ENCODE measurements at places on chromosomes 2 and 18.
A peak's percentile ranks its signal among the peaks of the same experiment; 100 is the strongest.

GRCh38 chr2:41821167-41821566, 226.7 kb upstream of the PKDCC start:
- DNase-seq = no peak

GRCh38 chr2:159201360-159202063, 85.0 kb downstream of the WDSUB1 start:
- DNase-seq = peak; percentile 59

DNA sequence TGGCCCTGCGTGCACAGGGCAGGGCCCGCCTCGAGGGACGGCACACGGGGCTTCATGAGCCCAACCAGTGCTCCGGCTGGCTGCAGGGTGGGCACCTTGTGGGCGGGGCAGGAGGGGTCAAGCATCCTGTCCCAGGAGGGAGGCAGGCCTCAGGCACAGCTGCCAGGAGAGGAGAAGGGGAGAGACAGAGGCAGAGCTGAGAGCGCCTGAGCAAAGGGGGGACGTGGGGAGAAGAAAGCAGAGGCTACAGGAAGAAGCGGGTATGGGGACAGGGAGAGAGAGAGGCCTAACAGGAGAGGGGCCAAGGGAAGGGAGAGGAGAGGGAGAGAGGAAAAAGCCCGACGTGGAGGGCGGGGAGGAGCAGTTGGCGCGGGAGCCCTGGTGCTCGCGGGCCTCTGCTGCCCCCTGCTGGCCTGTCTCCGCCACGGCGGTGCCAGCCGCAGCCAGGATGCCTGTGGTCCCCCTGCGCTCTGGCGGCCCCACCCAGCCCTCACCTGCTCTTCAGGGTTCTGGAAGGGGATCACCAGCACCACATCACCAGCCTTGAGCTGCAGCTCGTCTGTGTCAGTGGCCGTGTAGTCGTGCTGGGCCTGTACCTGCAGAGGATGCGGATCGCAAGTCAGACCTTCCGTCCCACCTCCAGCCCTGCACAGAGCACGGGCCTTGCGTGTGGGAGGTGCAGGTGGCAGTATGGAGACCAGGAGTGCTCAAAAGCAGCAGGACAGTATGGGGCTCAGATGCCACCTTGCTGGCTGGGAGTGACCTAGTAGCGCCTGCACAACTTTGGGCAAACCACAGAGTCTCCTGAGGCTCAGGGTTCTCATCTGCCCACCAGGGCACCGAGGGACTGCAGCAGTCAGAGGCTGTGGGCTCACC, 56.8 kb downstream of the BIN1 start:
- peak; percentile 54 for DNase-seq

DNA sequence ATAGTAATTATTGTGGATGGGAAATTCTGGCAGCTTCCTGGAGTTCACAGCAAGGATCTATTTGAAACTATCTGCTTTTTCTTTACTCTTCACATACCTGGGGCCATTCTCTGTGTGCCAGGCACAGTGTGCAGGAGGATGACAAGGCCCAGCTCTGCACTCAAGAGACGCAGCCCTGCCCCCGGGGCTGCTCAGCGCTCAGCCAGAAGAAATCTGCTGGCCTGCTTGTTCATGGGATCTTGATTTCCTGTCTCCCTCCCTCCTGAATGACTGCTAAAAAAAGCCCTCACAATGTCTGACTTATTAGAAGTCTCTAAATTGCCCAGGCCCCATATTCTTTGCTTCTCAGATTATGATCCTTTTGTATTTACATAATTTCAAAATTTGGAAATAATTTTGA, 210.9 kb downstream of the DCDC2C start:
- no peak for DNase-seq

- DNase-seq = no peak
Observed at GRCh38 chr18:58315041-58315440, 271.0 kb downstream of the NEDD4L start.

GRCh38 chr2:212683346-212684097, 144.9 kb upstream of the ERBB4 start:
- no peak for DNase-seq

- DNase-seq = no peak
Observed at GRCh38 chr2:146652311-146652710, 1192.5 kb upstream of the ACVR2A start.

- no peak for DNase-seq
Observed at GRCh38 chr2:66828876-66829275, 394.0 kb downstream of the MEIS1 start.

GRCh38 chr2:216535454-216535995, 36.9 kb downstream of the RPL37A start:
- no peak for DNase-seq

GRCh38 chr18:10116574-10116973, 202.8 kb downstream of the VAPA start:
- DNase-seq = no peak

DNA sequence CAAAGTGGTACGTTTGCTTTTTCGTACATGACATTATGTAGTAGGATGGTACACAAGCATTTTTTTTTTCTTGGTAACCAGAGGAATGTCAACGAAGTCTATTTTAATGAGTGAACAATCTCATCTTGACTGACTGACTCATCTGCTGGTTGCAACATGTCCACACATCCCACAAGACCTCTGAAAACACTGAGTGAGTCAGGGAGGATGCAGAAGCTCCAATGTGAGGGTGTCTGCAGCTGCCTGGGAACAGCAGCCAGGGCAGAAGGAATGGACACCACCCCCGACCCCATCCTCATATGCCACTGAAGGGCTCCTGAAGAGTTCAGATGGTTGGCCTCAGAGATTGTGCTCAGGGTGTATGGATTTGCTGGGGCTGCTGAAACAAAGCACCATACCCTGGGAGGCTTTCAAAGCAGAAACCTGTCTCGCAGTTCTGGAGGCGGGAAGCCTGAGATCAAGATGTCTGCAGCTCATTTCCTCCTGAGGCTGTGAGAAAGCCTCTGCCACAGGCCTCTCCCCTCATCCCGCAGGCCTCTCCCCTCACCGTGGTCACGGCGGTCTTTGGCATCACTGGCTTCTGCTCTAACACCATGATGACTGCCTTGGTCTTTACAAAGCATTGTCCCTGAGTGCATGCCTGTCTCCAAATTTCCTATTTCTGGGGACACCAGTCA, 124.6 kb downstream of the LRATD1 start:
- no peak for DNase-seq

DNA sequence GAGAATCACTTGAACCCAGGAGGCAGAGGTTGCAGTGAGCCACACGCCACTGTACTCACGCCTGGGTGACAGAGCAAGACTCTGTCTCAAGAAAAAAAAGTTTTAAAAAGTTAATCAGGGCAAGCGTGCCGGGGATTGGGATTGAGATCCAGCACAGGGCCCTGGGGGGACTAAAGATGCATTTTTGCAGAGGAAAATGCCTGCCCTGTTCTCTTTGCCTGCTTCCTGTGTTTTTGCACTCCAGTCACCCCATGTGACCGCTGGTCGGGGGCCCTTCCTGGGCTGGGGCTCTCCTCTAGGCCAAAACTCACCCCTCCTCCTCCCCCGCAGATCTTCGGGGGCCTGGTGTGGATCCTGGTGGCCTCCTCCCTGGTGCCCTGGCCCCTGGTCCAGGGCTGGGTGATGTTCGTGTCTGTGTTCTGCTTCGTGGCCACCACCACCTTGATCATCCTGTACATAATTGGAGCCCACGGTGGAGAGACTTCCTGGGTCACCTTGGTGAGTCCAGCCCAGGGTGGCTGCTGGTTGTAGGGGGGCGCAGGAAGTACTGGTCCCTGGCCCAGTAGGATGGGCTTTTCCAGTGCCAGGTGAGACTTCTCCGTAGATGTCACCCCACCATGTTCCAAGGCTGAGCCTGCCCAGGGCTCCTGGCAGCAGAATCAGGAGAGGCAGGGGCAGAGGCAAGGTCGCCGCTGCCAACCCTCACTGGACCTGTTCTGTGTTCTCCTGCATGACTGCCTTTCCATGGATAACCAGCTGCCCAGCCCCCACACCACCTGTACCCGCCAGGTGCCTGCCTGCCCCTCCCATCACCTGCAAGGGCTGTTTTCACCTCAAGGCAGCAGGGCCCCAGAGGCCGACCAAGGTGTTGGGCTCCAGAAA, 22.4 kb downstream of the MAL start:
- no peak for DNase-seq

GRCh38 chr2:39099870-39100728, 20.8 kb downstream of the SOS1 start:
- peak; percentile 14 for DNase-seq

- no peak for DNase-seq
Observed at GRCh38 chr2:73494031-73494430, 108.4 kb downstream of the ALMS1 start.

DNA sequence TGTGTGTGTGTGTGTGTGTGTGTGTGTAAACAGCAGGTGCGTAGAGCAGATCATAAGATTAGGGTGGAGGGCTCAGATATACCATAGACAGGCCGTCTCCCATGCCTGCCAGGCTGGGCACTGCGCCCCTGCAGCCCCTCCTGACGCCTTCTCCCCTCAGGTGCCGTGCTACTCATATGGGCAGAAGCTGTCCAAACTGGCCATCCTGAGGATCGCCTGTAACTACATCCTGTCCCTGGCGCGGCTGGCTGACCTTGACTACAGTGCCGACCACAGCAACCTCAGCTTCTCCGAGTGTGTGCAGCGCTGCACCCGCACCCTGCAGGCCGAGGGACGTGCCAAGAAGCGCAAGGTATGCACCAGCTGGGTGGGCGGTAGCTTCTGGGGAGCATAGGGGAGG, 10.0 kb downstream of the ATOH8 start:
- no peak for DNase-seq

- no peak for DNase-seq
Observed at GRCh38 chr18:31596081-31596872, 4.6 kb downstream of the TTR start.

DNA sequence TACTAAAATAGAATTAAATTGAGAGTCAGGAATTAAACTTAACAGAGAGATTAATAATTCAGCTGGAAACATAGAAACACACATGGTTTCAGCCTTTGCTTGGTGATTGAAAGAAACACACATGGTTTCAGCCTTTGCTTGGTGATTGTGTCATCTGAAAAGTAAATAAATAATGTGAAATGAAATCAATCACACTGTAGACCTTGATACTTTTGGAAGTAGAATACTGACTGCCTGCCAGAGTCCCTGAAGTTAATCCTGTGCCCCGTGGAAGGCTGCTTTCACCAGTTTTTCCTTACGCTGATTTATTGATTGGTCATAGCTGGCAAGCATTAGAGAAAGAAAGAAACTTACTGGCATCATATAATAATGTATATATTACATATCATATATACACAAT, 1252.7 kb upstream of the FAM98A start:
- no peak for DNase-seq

DNA sequence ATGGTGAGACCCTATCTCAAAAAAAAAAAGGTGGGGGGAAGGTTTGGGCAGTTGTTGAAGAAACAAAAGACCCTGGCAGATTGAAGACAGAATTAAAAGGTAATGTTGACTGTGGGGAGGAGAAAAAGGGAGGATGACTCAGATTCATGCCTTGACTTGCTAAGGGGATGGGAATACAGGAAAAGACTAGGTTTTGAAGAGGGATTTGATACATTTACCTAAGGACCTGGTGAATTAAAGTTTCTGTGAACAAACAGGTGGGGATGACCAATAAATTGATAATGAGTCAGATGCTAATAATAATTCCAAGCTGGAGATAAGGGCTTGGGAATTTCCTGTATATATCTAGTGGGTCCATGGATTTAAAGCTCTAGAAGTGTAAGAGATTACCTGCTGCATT, 27.6 kb downstream of the TTR start:
- no peak for DNase-seq

DNA sequence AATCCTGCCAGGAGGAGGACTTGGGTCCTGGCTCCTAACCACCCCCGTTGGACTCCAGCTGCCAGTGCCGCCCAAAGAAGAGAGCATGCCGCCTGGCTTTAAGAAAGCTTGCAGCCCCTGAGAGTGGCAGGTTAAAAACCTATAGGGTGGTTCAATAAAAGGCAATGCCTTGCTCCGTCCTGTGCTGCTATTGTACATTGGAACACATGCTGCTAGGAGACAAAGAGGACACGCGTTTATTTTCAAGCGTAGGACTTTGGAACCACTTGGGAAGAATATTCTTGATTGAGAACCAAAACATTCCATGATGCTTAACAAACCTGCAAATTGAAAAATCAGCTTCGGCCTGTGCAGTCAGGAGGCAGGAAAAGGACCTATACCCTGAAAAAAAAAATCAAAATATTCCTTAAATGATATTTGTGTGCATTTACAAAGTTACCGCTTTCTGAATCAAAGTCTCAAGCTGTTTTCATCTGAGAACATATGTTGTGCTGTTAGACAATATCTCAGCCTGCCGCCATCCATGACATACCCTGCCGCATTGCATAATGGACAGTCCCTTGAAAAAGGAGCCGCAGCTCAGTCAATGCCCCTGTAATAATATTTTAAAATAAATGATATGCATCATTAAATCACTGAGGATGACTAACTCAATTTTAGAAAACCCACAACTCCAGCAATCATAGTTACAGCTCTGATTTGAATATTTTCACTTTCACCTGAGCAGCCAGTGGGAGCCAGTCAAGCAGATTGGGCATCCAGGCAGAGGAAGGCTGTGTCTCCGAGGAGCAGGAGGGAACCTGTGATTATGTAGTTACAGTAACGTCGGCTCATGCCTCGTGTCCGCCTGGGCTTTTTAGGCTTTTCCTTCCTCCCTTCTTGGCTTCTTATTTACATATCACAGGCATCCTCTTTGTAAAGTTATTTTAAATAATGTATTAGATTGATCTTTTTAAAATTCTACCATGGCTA, 805.6 kb upstream of the FANCL start:
- no peak for DNase-seq

DNA sequence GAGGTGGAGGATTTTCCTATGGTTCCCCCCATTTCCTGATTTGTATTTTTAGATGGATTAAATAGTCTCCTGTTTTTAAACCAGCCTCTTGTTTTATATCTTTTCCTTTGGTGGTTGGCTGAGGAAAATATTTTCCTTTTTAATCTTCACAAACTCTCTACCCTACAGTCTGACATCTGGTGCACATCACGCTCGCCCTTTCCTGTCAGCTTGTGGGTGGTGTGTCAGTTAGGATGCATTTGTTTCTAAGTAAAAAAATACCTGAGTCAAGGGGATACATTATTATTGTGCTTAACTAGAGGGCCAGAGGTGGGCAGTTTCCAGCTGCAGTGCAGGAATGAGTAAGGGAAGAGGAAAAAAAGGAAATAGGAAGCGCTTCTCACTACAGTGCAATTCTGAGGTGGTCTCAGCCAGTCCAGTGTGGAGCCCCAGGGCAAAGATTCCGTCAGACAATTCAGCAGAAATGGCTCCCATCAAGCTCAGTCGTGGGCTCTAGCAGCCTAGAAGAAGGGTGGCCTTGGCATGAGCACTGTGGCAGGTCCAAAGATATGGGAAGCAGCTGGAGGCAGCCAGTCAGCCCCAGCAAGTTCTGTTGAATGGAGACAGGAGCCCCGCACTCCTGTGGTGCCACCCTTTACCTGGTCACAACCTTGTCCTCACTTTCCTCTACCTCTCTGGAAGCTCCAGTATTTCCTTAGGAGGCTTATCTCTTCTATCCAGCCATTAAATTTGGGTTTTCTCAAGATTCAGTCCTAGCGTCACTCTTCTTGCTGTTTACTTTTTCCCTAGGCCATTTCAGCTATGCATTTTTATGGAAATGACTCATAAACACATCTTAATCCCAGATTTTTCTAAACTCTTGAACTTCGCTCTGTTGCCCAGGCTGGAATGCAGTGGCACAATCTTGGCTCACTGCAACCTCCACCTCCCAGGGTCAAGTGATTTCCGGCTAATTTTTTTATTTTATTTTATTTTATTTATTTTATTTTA, 18.5 kb downstream of the SFTPB start:
- no peak for DNase-seq

- no peak for DNase-seq
Observed at GRCh38 chr2:225112362-225113126, 70.3 kb upstream of the DOCK10 start.
